ENCODE measurements at places on chromosomes 16 and 17. TPM values are rescaled to one million over a fixed set of nuclear protein-coding genes. Genes with fewer than 3 reads are reported as not detected.

The GDPD3 gene
- total RNA-seq, result 16.7 TPM

- DNase-seq, result no peak
- no peaks in the 10 kb centered on the region for H3K36me3 ChIP-seq
- H3K27ac ChIP-seq, result no peak overlapping the region
- no peaks in the 10 kb centered on the region for H3K4me1 ChIP-seq
These were observed 157.2 kb upstream of the CACNG3 start for GRCh38 chr16:24098896-24099295.

DNA sequence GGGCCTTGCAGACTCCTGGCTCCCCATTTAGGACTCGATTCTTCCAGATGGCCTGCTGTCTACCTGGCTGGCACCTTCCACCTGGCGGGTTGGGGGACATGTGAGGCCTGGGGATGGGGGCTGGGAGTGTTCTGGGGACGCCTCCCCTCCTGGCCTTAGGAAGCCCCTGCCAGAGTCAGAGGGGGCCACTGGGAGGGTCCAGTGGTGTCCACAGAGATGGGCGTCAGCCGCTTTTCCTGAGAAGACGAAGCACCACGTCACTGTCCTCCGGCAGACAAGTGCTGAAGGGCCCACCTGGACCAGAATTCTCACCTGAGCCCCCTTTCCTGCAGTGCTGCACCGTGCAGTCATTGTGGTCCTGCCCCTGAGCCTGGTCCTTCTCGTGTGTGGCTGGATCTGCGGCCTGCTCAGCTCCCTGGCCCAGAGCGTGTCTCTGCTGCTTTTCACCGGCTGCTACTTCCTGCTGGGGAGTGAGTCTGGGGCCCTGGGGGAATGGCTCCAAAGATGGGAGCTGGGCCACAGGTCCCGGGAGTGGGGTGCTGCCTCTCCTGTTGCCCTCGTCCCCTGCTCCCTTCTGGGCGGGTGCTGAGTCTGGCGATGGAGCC, 2.9 kb downstream of the TMEM235 start:
- no peak for DNase-seq
- no peak overlapping the region for H3K4me3 ChIP-seq
- H3K27ac ChIP-seq, result no peak overlapping the region

- no peak within 1 kb of the TSS for H3K27ac ChIP-seq
- H3K36me3 ChIP-seq, result no peaks in the 10 kb centered on the region
- no peak within 1 kb of the TSS for H3K4me3 ChIP-seq
- no peak for DNase-seq
- peaks cover 10% of the 10 kb centered on the region for H3K27me3 ChIP-seq
- no peaks in the 10 kb centered on the region for H3K4me1 ChIP-seq
These were observed at the start of gene TLCD3B for GRCh38 chr16:30030841-30031413. Gene TLCD3B, minus strand, starts transcription at chr16:30031271. Its CDS starts 744 bp downstream, at chr16:30030527.

- H3K4me3 ChIP-seq, result no peak overlapping the region
- H3K27ac ChIP-seq, result peak overlapping the region; percentile 81
- peaks cover 21% of the 10 kb centered on the region for H3K4me1 ChIP-seq
- H3K27me3 ChIP-seq, result no peaks in the 10 kb centered on the region
- no peaks in the 10 kb centered on the region for H3K36me3 ChIP-seq
- peak; percentile 54 for DNase-seq
These were observed 47.0 kb downstream of the MYO18A start for GRCh38 chr17:29133121-29133713.

The UTS2R gene
- not detected for total RNA-seq

The SF3B3 gene
- total RNA-seq, result 244 TPM

The HAS3 gene
- total RNA-seq, result under 0.01 TPM

DNA sequence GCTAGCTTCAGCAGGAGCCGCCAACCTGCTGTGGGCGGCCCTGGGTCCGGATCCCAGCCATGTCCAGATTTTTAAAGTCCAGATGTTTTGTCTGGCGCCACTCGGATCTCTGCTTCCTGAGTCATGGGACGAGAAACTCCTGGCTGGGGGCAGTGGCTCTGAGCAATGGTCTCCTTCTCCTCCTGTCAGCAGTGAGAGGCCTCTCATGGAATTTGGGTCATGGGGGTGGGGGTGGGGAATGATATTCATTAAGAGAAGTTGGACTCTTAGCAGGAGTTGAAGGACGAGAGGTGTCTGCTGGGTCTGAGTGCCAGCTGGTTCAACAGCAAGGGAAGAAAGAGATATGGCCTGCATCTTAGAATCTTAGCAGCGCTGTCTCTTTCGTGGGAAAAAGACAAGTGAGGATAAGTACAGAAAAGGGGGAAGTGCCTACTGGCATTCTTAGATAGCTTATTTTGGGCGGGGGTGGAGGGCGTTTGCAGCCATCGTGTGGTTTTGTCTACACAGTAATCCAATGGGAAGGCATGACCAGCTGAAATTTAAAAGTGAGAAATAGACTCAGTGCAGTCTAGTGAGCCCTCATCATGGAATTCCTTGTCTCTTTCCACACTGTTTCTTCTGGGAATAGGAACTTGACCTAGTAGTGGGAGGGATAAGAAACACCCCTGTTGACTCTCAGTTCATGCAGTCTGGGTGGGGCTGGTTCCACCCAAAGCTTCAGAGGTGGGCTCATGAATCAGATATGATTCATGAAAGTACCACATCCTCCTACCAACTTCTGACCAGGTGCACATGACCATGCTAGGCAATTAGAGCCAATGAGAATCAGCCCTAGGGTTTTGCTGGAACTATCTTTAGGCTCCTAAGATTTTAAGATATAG, 80.5 kb downstream of the MYH13 start:
- H3K36me3 ChIP-seq, result no peaks in the 10 kb centered on the region
- no peaks in the 10 kb centered on the region for H3K4me1 ChIP-seq
- peak overlapping the region; percentile 4 for H3K27ac ChIP-seq
- DNase-seq, result peak; percentile 34
- H3K4me3 ChIP-seq, result no peak overlapping the region

The CLEC10A gene
- 1.5 TPM for total RNA-seq

DNA sequence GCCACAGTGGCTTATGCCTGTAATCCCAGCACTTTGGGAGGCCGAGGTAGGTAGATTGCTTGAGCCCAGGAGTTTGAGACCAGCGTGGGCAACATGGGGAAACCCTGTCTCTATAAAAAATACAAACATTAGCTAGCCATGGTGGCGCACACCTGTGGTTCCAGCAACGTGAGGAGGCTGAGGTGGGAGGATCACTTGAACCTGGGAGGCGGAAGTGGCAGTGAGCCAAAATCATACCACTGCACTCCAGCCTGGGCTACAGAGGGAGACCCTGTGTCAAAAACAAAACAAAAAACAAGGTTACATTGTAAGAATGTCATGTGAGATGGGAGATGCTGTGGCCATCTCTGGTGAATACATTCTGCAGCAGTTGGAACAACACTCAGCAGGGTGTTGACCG, 13.5 kb downstream of the DUSP14 start:
- no peaks in the 10 kb centered on the region for H3K27me3 ChIP-seq
- no peak for DNase-seq
- H3K36me3 ChIP-seq, result no peaks in the 10 kb centered on the region
- H3K4me1 ChIP-seq, result no peaks in the 10 kb centered on the region
- no peak overlapping the region for H3K27ac ChIP-seq
- no peak overlapping the region for H3K4me3 ChIP-seq
